ENCODE measurements at places on chromosomes 5 and 9. TPM values are rescaled to one million over a fixed set of nuclear protein-coding genes. Genes with fewer than 3 reads are reported as not detected.

- DNase-seq: no peak
Measured at GRCh38 chr9:72599874-72600534, 78.6 kb downstream of the TMC1 start.

DNA sequence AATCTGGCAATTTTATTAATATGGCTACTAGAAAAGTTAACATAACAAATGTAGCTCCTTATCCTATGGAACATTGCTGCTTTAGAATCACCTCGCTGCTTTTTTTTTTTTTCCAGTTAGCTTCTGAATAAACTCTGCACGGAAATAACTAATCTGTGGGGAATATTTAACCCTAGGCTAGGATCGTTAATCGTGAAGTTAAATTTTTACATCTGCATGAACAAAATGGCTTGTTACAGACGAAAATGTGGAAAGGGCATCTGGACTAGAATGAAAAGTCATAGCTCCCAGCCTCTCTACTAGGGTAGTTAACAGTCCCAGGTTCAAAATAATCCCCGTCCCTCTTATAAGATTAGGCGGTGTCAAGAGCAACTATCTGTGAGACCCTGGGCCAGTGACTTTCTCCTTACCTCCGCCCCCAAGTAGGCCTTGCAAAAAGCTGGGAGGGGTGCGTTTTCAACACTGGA lies 470 bp upstream of the SLC22A5 start:
- no peak for DNase-seq

Gene SLC34A3
- not detected for total RNA-seq

DNA sequence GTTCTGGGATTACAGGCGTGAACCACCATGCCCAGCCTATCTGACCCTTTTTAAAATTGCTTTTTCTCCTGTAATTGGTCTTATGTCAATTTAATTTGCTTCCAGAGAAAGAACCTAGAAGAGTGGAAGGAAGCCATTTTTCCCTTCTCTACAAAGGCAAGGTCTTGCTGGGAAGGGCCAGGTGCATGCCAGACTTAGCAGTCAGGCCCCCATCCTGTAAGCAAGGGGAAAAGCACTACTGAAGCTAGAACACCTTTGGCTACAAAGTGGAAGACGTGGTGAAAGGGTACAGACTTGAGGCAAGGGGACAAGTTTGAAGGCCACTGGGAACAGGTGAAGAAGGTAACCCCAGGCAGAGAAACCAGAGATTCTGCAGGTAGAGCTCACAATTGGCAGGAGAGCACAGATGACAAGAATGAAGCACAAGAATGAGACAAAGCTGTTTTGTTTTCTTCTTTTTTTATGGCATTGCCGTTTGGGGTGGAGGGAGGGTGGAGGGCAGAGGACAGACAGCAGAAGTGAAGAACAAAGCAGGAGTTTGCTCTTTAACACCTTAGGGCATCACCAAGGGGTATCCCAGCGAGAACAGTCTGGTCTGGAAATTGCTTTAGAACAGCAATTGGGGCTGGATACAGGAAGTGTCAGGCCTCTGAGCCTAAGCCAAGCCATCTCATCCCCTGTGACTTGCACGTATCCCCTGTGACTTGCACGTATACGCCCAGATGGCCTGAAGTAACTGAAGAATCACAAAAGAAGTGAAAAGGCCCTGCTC lies 72.9 kb downstream of the SERINC5 start:
- DNase-seq: no peak

DNA sequence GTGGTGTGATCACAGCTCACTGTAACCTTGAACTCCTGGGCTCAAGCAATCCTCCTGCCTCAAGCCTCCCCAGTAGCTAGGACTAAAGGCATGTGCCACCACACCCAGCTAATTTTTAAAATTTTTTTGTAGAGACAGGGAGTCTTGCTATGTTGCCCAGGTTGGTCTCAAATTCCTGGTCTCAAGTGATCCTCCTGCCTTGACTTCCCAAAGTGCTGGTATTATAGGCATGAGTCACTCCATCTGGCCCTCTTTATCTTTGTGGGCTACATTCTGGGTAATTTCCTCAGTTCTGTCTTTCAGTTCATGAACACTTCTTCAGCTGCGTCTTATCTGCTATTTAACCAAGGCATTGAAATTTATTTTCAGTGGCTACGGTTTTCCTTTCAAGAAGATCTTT lies 196.6 kb upstream of the IER5L start:
- no peak for DNase-seq

DNA sequence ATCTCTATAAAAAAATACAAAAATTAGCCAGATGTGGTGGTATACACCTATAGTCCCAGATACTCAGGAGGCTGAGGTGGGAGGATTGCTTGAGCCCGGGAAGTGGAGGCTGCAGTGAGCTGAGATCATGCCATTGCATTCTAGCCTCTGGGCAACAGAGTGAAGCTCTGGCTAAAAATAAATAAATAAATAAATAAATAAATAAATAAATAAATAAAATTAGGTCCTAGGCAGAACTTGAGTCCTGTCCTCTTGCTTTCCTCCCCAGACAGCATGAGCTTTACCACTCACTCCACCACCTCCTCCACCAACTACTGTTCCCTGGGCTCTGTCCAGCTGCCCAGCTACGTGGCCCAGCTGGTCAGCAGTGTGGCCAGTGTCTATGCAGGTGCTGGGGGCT lies 31.6 kb upstream of the SPZ1 start:
- no peak for DNase-seq

DNA sequence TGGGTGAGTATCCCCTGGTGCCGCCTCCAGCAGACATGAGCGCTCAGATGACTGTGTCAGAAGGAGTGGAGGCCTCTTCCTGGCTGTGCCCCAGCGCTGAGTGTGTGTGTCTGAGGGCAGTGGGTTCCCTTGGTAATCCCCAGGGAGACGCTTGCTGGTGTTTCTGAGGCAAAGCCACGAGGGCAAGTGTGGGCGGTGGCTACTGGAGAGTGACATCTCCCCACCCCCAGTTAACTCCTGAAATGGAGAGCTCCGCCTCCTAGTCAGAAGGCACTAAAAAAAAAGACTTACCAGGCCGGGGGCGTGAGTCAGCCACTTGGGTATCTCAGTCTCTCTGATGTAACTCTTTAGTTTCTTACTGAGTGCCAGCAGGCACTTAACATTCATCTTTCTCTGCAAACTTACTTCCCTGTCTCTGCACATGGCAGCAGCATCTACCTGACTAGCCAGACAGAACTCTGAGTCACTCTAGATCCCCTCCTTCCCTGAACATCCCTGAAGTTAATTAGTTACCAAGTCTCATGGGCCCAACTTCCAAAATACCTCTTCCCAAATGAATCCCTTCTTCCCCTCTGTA lies 19.3 kb downstream of the ORM2 start:
- peak; percentile 30 for DNase-seq

All from neural crest cell (in vitro differentiated cells).